Mammary epithelial cell (primary cell): ENCODE measurements at places on chromosomes 2 and 18. TPM values are rescaled to one million over a fixed set of nuclear protein-coding genes. Genes with fewer than 3 reads are reported as not detected.

GAL3ST2 gene
- not detected for total RNA-seq

NOL4 gene
- 0.33 TPM for total RNA-seq

ANKRD62 gene
- total RNA-seq: not detected in 2 replicates

ERLEC1 gene
- 53.7 TPM for total RNA-seq

KCNJ3 gene
- total RNA-seq: not detected

MC4R gene
- total RNA-seq: not detected in 2 replicates

ANKRD44 gene
- 1.7 and 4.0 TPM in 2 replicates for total RNA-seq

LRRFIP1 gene
- 69.8 TPM for total RNA-seq

STRN gene
- 27.6 and 31.3 TPM in 2 replicates for total RNA-seq

PPP1CB gene
- total RNA-seq: 282 TPM

ATP6V1B1 gene
- 1.3 TPM for total RNA-seq

MYCN gene
- total RNA-seq: not detected in 2 replicates
